Stimulated activated CD8-positive, alpha-beta memory T cell treated with anti-CD3 and anti-CD28 coated beads, Interleukin-4, amount 100 ng/mL, for 4 hours (primary cell): ENCODE measurements at places on chromosomes 4 and X.
A peak's percentile ranks its signal among the peaks of the same experiment; 100 is the strongest.

GRCh38 chr4:7331682-7332000, 103.1 kb downstream of the PSAPL1 start:
- no peak for DNase-seq

GRCh38 chr4:28557755-28558154, 1697.1 kb downstream of the STIM2 start:
- no peak for DNase-seq

- no peak for DNase-seq
These were observed 70.3 kb upstream of the IQCM start for GRCh38 chr4:149885896-149886295.

- DNase-seq = no peak
These were observed 43.7 kb upstream of the UGT2A3 start for GRCh38 chr4:68995292-68995691.

DNA sequence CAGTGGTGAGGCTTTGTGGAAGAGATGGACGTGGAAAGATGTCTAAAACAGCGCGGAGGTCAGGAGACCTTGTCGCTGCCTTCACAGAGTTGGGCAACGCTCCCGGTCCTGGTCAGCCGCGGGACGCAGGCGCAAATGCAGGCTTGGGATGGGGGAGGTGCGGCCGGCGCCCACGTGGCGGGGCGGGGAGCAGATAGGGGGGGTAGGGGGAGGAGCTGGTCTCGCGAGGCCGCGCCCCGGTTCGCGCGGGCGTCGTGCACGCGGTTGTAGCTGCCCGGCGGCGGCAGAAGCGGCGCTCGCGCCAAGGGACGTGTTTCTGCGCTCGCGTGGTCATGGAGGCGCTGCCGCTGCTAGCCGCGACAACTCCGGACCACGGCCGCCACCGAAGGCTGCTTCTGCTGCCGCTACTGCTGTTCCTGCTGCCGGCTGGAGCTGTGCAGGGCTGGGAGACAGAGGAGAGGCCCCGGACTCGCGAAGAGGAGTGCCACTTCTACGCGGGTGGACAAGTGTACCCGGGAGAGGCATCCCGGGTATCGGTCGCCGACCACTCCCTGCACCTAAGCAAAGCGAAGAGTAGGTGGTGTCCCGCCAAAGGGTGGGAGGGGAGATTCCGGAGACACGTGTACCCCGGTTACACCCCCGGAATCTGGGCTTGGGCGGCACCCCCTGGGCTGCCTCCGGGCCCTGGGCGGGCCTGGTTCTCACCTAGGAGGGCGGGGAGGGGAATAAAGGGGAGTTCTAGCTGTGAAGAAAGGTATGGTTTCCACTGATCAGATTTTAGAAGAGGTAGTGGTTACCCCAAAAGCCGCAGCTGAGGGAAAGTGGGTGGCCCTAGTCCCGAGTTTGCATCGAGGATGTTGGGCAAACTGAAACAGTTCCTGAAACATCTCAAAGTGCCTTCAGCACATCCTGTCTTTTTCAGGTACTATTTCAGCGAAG, at the start of gene PRDX4:
Gene PRDX4, plus strand, starts transcription at position 255 of the 939 bp plus-strand sequence. Its CDS starts 78 bp downstream, at position 333.
- DNase-seq = peak; percentile 42

DNA sequence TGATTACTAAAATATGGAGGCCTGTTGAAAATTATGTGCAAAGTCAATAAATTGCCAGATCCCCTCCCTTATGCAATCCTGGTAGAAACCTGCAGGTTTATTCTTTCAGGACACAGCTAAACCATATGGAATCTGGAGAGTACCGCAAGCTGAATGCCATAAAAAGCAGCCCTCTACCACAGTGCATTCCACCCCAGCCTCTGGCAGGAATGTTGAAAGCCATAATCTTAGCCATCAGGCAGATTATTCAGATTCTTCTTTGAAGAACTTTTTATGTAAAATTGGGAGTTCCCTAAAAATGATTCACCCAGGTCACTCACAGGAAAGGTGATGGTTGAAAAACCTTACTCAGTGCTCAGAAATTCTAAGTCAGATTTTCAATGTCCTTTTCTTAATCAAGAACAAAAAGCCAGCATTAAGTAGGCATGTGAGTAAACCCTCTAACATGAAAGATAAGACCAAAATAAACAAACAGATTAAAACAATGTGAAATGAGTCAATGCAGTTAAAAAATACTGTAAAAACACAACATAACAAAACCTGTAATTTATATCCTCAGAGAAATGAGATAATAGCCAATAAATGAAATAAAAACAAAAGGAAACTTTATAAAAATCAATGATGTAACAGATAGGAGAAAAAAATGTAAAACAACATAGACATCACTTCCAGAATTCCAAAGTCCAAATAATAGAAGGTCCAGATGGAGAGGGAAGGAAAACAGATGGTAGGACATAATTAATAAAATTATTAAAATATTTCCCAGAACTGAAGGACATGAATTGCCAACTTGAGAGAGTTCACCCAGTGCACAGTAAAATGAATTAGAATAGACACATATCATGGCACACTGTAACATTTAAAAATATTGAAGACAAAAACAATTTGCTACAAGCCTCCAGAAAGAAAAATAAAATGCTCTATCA, 226.9 kb downstream of the FSTL5 start:
- DNase-seq = no peak

GRCh38 chr4:185110375-185110823, 32.7 kb upstream of the SLC25A4 start:
- no peak for DNase-seq

GRCh38 chr4:174265916-174266315, 17.6 kb downstream of the FBXO8 start:
- DNase-seq = no peak

- no peak for DNase-seq
These were observed 226.1 kb downstream of the SHOX start for GRCh38 chrX:856566-857290.

- DNase-seq = no peak
These were observed 117.7 kb downstream of the RELL1 start for GRCh38 chr4:37568489-37568888.

GRCh38 chr4:183256343-183256742, 63.7 kb downstream of the CLDN22 start:
- DNase-seq = no peak

DNA sequence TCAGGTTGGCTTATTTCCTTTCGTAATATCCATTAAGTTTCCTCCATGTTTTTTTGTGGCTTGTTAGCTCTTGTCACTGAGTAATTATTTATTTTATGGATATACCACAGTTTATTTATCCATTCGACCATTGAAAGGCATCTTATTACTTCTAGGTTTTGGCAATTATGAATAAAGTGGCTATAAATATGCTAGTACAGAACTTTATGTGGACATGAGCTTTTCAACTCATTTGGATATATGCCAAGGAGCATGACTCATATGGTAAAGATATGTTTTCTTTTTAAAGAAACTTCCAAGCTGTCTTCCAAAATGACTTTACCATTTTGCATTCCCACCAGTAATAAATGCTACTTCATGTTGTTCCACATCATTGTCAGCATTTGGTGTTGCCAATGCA, 803.6 kb downstream of the GLUD2 start:
- no peak for DNase-seq

GRCh38 chr4:154961263-154961662, 180.2 kb downstream of the RBM46 start:
- no peak for DNase-seq

DNA sequence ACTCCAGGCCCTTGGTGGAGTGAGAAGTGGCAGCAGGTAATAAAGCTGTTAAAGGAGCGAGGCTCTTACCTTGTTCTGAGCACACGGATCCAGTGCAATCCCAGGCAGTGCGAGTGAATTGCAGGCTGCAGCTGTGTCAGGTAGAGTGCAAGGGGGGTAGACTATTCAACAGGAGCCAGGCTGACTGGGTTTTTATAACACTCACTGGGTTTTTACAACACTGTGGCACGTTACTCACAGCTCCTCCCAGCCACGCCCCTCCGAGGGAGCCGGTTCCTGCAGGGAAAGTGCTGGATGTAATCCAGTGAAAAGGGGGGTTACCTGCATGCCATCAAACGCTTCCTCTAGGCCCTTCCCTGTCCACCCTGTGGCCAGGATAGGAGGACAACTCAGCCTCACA, 358 bp downstream of the FGFBP1 start:
- no peak for DNase-seq

- no peak for DNase-seq
These were observed at the start of gene CRMP1 for GRCh38 chr4:5893004-5893580. Gene CRMP1, minus strand, starts transcription at chr4:5893086. Its CDS starts 117 bp downstream, at chr4:5892969.

GRCh38 chr4:132565542-132565941, 583.6 kb upstream of the PCDH10 start:
- DNase-seq = no peak
